ENCODE measurements at places on chromosomes 16 and 17.
A peak's percentile ranks its signal among the peaks of the same experiment; 100 is the strongest.

DNA sequence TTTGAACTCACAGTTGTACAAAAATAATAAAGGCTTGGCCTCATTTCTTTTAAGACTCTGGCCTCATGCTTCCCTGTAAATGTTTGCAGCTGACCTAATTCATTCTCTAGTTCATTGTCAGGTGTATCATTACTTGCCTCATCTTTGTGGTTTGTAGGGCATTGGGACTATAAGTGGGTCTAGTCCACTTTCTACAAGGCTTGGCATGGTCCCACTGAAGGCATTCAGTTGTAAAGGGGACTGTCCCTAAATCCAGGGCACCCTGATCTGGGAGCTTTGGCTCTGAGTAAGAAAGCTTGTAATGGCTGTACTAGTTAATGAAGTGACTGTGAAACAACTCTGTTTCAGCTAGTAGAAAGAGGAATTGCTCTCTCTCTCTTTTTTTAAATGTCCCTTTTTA is 2.7 kb downstream of the KCTD2 start:
- no peak for DNase-seq

DNA sequence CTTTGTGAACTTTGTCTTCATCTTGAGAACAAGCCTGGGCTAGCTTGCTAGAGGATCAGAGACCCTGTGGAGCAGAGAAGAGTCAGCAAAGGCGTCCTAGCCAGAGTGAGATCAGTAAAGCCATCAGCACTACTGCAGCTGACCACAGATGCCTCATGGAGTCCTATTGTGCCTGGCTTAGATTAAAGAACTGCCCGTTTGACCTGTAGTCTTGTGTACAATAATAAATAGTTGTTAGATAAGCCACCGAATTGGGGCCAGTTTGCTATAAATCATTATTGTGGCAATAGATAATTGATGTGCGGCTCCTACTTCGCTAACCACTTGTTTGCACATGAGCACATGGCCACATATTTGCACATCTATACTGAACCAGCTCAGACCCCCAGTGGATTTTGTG is 103.0 kb downstream of the CYLD start:
- DNase-seq, result no peak

DNA sequence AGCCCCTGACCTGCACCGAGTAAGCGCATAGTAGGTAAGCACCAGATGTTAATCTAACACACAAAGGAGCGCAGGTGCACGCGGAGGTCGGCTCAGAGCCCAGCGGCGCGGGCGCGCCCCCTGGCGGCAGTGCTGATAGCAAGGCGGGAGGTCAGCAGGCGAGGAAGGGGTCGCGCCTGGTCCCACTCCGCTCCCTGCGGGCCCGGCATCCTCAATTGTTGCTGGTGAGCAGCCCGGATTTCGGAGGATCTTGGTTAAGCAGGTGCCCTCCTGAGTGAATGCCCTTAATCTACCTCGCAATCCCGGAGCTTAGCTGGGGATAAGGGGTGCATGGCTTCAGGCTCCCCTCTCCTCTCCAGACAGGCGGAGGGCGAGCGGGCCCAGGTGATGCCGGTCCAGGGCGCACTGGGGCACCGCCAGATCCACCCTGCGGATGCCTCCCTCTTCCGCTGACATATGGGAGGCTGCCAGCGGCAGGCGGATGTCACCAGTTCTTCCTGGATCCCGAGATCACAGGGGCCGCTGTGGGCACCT is 4.0 kb upstream of the WNT3 start:
- peak; percentile 49 for DNase-seq

GRCh38 chr16:25626172-25626571 is 65.6 kb upstream of the HS3ST4 start:
- DNase-seq, result no peak

DNA sequence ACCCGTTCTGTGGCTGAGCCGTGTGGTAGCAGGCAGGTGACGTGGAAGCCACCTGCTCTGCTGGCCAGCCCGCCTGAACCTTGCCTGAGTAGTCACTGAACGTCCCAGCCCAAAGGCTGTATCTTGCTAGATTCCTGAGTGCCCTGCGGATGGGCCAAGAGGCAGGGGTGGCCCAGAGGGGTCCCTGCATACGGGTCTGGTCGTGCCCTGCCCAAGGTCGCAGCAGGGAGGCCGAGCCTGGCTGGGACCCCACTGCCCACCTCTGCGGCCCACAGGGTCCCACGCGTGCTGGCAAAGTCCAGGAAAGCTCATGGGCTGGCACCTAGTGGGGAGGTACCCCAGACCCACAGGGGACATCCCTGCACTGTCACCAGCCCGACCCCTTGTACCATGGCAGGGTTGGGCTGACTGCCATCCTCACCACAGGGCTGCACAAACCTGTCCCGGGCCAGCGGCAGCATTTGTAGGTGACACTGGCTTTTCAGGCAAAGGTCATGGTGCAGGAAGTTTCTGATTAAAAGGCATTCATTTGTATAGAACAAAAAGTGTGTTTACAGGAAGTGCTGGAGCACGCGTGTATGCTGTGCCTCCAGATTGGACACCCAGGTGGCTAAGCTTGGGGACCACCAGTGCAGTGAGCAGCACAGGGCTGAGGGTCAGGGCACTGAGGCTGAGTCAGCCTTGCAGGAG is 45.1 kb upstream of the ZC3H18 start:
- no peak for DNase-seq

DNA sequence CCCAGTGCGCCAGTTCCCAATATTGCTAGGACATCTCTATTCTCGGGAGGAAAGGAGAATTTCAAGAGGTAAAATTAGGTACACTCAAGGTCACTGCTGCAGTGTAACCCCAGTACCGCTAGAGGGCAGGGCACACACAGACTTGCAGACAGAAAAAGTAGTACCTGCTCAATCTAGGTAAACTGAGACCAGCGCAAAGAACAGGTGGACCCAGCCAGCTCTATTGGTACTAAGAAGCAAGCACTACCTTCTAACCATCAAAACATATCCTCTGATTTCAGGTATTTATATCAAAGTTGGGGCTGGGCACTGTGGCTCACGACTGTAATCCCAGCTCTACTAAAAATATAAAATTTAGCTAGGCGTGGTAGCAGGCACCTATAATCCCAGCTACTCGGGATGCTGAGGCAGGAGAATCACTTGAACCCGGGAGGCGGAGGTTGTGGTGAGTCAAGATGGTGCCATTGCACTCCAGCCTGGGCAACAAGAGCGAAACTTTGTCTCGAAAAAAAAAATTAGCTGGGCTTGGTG is 3.6 kb upstream of the WDR81 start:
- no peak for DNase-seq

- peak; percentile 16 for DNase-seq
These were observed 1.2 kb downstream of the JPT1 start for GRCh38 chr17:75152922-75153779.

Data from activated B cell treated with CpG ODN at 0.5 μM for 24 hours (primary cell).